ENCODE measurements at places on chromosomes 6 and 20.
A peak's percentile ranks its signal among the peaks of the same experiment; 100 is the strongest.

DNA sequence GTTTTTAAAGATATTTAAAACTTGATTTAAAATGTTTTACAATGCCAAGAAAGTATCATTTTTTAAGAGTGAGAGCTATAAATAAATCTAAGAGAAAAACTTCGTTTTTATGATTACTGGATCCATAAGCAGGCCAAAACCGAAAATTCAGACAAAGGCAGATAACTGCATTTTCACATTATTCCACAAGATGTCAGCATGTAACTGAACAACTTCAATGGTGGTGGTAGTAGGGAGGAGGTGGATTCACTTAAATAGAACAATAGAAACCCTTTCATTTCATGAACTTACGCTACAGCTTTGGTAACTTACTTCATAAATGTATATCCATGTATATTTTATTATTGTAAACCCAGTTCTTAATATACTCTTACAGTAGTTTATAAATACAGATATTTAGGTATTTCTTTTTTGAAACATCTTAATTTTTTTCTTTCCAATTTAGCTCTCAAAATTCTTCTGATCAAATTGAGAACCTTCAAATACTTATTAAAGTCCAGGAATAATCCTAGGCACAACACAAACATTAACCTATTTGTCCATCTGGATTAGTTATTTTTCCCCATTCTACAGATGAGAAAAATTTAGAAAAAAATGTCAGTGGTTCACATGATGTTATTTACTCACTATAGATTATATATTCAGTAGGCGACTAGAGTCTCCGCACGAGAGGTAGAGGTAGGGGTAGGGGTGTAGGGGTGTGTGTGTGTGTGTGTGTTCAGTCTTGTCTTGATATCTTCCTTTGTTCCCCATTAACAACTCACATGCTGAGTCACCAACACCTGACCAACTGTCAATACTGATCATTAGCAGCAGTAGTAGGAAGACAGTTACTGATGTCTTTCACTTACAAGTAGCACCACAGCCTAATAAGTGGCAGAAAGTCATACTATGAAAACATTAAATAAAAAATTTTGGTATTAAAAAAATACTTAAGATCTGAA, 111.5 kb downstream of the ARHGAP18 start:
- DNase-seq, result no peak

DNA sequence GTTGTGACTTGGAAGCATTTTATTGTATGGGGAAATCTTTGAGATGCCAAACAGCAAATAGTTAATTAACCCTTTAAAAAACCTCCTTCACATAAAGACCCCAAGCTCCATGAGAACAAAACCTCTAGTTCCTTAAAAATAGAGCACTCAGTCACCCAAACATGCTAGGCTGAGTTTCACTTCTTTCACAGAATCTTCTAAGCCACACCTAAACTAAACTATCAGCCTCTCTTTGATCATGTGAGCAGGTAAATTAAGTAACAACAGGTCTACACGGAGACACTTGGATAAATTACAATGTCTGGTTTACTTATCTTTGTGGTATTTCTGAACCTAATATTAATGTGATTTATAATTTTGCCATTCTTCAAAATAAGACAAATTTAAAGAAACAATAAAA, 205.2 kb upstream of the MARCKS start:
- no peak for DNase-seq

DNA sequence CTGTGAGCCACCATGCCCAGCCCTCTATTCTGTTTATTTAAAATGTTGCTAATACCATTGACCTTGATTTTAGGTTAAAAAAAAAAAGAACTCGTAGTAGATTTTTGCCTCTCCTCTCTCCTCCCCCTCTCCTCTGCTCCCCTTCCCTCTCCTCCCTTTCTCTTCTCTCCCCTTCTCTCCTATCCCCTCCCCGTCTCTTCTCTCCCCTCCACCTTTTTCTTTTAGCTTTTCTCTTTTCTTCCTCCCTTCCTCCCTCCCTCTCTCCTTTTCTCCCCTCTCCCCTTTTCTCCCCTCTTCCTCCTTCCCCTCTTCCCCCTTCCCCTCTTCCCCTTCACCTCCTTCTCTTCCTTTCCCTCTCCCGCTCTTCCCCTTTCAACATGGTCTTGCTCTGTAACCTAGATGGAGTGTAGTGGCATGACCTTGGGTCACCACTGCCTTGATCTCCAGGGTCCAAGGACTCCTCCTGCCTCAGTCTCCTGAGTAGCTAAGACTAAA, 223.8 kb downstream of the ZFAND3 start:
- no peak for DNase-seq

DNA sequence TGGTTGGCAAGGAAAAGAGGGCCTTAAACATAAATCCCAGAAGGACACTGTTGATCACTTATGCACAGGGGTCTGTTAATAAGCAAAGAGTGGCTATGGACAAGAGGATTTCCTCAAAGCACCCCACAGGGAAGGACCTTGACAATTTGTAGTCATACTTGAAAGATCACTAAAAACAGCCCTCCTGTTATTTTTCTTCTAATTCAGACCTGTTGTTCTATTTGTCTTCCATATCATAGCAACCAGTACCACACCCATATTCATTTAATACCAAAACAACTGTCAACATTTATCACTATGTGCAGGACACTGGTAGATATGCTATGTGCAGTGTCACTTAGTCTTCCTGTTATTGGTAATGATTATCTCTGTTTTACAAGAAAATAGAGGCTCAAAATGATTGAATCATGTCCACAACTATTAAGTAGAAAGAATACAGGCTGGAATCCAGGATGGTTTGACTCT, 3.2 kb upstream of the DYNLRB1 start:
- DNase-seq, result no peak

GRCh38 chr6:148347441-148348054, 4.9 kb downstream of the SASH1 start:
- DNase-seq, result no peak

GRCh38 chr6:99808992-99809391, 185.0 kb downstream of the MCHR2 start:
- DNase-seq, result no peak

GRCh38 chr20:50356525-50356885, 153.7 kb upstream of the PTPN1 start:
- no peak for DNase-seq

DNA sequence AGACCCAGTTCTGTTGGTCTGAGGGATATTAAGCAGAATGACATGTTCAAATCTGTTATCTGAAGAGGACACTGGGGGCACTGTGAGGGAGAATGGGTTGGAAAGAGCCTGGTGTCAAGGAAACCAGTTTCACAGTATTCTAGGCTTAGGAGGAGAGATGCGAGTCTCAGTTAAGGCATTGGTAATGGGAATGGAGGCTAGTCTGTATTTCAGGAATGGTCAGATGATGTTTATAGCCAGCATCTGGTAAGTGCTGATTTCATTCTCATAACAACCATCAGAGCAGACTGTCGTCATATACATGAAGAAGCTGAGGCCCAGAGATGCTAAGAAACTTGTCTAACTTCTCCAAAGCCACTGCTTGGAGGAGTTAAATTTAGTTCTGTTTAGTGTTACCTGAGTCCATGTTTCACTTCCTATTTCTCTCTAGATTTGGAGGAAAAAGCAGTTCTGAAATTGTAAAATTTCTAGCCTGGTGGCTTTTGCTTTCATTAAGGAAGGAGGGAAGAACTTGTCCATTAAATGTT, 242.0 kb downstream of the ARID1B start:
- DNase-seq, result no peak

DNA sequence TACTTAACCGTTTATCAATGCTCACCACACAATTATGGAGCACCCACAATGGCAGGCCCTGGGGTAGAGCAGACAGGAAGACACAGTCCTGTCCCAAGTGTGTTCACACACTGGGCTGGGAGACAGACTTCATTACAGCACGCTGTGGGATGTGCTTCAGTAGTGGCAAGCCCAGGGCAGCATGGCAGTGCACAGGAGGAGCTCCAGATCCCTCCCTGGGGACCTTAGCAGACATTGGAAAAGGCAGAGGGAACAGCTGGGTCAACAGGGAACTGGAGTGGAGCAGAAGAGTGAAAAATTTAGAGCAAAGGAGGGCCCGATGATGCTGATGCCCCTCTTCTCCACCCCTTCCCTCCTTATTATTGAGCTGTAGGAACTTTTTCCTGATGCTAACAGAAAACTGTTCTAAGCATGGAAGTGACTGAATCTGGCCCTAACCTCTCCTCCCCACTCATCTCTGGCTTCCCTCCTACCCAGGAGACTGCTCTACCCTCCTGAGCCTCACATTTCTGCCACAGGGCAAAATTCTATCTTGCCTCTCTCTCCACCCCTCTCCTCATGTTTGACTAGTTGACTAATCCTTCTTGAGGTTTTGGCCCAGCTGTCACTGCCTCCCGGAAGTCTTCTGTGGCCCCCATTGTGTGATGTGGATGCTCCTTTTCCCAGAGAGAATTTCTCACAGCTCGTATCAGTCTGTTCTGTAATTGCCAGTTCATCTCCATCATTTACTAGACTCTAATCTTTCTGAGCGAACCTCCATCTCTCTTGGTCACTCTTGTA, 41.3 kb upstream of the NOP56 start:
- no peak for DNase-seq

GRCh38 chr6:100745419-100746041, 135.6 kb downstream of the ASCC3 start:
- no peak for DNase-seq

DNA sequence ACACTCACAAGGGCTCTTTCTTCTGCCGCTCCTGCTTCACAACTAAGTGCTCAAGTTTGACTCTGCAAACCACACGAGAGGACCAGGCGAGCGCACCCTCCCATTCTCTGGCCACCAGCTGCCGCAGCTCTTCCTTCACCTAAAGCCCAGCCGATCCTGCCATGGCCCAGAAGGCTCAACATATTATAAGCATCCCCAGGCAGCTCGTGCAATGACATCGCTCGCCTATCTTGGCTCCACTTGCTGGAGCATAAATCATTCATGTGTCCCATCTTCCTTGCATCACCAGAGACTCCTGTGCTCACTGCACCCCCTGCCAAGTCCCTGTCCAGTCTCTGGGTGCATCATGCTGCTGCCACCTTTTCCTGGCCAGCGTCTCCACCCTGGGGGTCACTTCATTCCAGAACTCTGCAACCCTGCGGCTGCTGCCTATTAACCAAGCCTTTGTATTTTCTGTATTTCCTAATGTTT, 59.0 kb downstream of the PSMG4 start:
- DNase-seq, result no peak

GRCh38 chr20:52975029-52975732, 3.0 kb downstream of the TSHZ2 start:
- DNase-seq, result peak; percentile 70

GRCh38 chr6:44020148-44020547, 107.1 kb downstream of the MRPL14 start:
- DNase-seq, result no peak

DNA sequence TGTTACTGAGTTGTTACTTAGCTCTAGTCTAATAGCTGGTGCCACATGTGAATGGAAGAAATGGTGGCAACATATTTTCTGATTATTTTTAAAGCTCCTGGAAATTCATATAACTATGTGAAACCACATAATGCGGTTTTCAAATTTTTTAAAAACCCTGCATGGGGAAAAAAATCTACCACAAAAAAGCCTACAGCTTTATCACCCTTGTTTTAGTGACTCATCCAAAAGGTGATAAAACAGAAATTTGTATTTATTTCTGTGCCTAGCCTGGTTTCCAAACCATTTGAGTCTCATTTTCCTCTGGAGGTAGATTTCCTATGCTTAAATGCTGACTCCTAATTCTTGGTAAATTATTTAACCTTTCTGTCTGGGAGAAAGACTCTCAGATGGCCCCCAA, 5.4 kb upstream of the FBXO30 start:
- no peak for DNase-seq

- DNase-seq, result no peak
Observed at GRCh38 chr6:4359108-4359730, 223.8 kb upstream of the ECI2 start.

GRCh38 chr6:142700032-142700431, 244.9 kb downstream of the HIVEP2 start:
- DNase-seq, result no peak

- no peak for DNase-seq
Observed at GRCh38 chr6:11356404-11357155, 124.1 kb upstream of the NEDD9 start.

DNA sequence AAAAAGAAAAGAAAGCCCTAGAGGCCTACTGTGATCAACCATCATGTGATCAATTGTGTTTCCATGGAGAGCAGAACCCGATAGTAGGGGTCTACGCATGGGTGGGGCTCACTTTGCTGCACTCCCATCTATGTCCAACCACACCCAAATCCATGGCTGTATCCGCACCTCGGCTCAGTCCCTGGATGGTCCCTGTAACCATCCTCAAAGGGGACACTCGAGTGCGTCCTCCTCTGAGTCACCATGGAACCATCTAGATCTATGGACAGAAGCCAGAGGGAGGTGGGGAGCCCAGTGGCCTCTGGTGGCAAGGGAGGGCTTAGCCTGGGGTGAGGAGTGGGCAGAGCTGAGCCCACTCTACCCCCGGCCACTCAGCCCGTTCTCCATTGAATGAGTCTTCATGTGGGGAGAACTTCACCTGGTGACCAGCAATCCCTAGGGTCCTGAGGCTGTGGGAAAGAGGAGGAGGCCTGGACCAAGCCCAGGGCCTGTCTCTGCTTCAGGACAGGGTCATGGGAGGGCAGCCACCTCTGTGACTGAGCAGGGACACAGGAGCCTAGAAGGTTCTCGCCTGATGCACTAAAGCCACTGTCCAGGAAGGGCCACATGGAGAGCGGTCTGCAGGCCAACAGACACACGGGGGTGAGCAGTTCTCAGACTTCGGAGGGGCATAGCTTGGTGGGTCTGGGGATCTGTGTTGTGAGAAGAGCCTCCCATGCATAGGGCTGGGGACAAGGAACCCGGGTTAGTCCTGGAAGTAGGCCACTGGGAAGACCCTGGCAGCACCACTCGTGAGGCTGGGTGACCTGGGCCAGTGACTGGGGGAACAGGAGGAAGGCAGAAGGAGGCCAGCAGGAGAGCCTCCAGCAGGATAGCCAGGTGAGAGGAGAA, 19.3 kb downstream of the RAET1L start:
- no peak for DNase-seq

GRCh38 chr20:23493172-23493772, 2.4 kb downstream of the CST8 start:
- DNase-seq, result no peak

DNA sequence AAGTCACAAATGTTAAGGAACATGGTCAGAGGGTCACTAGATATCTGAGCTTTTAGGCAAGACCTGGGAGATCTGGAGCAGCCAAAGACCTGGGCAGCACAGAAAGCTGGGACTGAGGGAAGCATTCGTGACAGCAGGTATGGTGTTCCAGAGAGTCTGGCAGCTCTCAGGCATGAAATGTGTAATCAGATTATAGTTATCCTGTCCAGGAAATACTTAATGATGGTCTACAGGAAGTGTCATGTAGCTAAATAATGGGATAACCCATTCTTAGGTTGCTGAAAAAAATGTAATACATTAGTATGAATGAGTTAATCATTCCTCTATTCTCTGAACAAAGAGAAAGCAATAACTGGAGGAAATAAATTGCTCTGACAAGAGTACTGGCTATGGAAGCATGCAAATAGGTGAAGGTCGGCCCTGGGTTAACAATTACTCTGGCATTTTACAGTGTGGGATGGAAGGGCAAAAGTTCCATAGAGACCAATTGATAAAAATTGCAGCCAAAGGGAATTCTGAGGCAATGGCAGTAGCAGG, 740.5 kb downstream of the CBLN4 start:
- no peak for DNase-seq
